ENCODE measurements at places on chromosomes 11 and 22.

- DNase-seq = no peak
Observed at GRCh38 chr11:102806296-102806695, 8.3 kb upstream of the MMP1 start.

GRCh38 chr11:132744771-132745170 lies 787.5 kb downstream of the OPCML start:
- no peak for DNase-seq

DNA sequence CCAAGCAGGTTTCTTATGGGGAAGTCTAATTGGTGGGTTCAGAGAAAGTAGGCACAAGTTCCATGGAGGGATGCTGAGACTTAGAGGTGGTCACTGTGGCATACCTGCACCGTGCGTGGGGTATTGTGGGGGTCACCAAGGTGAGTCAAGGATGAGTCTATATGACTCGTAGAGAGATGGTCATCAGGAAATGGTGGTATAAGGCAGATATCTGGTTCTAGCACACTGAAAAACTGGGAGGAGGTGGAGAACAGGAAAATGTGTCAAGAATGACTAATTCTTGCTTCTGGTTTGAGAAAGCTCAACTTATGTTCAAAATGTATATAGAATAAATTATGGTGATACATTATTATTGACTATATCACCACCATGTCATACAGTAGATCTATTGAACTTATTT lies 258.1 kb downstream of the RAB38 start:
- no peak for DNase-seq

DNA sequence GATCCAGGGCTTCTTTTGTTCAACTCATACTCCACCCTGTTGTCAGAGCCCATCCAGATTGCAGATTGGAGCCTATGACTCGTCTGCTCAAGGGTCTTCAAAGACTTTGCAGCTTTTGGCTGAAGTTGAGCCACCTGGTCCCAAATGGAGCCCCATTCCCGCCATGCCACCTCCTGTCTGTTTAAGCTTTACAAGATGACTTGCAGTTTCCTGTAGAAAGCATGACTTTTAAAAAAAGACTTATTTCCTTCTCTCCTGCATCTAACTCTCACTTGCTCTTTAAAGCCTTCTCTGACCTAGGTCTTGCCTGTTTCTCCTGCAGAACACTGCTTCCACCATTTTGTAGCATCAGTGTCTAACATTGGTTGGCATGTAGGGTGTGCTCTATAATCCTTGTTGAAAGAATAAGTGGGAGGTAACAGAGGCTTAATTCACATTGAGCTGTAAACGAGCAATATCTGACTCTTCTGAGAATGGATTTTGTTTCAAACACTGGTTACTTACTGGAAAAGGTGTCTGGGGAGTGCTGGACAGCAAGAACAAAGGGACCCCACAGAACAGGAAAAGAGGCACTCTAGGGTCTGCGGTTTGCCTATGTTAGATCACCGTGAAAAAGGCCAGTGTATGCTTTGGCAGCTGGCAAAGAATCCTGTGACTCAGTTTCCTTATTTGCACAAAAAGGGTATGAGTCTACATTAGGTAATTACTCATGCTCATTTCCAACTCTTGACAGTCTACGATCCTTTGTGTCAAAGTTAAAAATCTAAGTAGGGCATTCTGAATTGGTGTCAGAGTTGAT lies 30.3 kb downstream of the NF2 start:
- DNase-seq = no peak

All from anterior cingulate cortex (tissue), 58 donors.